ENCODE measurements at places on chromosomes 2 and 18.

- DNase-seq = no peak
Measured at GRCh38 chr2:101364878-101365277, 22.4 kb downstream of the CREG2 start.

DNA sequence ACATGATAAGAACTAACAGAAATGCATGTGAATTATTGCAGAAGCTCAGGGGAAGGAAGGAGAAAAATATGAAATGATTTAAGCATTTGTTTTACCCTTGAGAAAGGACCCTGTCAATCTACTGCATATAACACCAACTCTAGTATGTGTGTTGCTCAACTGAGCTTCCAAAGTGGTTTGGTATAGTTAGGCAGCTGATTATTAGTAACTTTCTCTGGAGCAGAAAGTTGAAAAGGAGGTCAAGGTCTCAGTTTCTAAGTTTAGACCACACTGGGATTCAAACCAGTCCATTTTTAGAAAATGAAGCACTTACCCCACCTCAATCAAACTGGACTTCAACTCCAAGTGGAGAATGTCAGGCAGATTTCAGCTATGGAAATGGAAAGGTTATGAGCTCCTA is 123.3 kb upstream of the CDC42EP3 start:
- no peak for DNase-seq

GRCh38 chr2:57920342-57920939 is 126.2 kb upstream of the VRK2 start:
- DNase-seq = no peak

GRCh38 chr18:63820694-63821093 is 45.5 kb downstream of the SERPINB7 start:
- no peak for DNase-seq

- no peak for DNase-seq
Measured at GRCh38 chr2:134336352-134336751, 82.5 kb downstream of the MGAT5 start.

GRCh38 chr2:205988274-205988673 is 97.7 kb downstream of the INO80D start:
- DNase-seq = no peak

- no peak for DNase-seq
Measured at GRCh38 chr2:169131587-169132512, 62.5 kb downstream of the DHRS9 start.

Measured in stimulated activated CD8-positive, alpha-beta memory T cell treated with anti-CD3 and anti-CD28 coated beads, Interleukin-7, amount 100 ng/mL, for 48 hours (primary cell).